ENCODE measurements at places on chromosomes 2 and 18. TPM values are rescaled to one million over a fixed set of nuclear protein-coding genes. Genes with fewer than 3 reads are reported as not detected.

- no peak for DNase-seq
These were observed 77.0 kb upstream of the LYPD1 start for GRCh38 chr2:132747046-132747445.

The LANCL1 gene
- total RNA-seq: 38.3 TPM

The SDC1 gene
- total RNA-seq: 306 TPM

The ATP6V1B1 gene
- not detected for total RNA-seq

DNA sequence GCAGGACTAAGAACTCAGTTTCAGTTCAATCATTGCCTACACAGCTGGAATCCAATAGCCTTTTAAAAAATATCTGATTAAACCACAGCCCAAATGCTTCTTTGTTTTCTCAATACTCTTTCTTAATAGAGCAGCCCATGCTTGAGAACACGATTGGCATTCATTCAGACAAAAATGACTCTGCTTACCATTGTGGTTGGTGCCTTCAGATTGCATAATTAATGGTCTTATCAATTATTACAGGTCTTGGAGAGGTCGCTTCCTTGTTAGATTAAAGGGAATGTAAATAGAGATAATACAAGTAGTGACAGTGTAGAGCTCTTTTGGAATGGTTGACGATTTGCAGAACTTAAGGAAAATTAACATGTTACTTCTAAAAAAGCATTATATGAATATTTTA lies 107.2 kb downstream of the RNF152 start:
- DNase-seq: no peak

- peak; percentile 41 for DNase-seq
These were observed 57.8 kb upstream of the CCDC141 start for GRCh38 chr2:179107737-179108136.

DNA sequence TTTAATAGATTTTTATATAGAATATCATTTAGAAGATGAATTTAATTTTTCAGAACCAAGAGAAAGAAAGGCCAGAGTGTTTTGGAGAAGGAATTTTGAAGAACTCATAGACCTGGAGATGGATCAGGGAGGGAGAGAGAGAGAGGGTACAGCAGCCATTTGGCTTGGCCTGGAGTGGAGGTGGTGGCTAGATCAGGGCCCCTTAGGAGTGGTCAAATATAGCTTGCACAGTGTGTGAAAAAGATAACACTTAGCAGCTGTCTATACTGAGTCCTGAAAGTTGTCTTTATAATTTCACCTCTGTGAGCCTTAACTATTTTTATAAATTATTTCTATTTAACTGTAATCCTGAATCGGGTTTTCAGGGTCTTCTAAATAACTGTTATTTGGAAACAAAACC lies 38.8 kb upstream of the ACYP2 start:
- DNase-seq: no peak

The MYOM1 gene
- total RNA-seq: not detected

DNA sequence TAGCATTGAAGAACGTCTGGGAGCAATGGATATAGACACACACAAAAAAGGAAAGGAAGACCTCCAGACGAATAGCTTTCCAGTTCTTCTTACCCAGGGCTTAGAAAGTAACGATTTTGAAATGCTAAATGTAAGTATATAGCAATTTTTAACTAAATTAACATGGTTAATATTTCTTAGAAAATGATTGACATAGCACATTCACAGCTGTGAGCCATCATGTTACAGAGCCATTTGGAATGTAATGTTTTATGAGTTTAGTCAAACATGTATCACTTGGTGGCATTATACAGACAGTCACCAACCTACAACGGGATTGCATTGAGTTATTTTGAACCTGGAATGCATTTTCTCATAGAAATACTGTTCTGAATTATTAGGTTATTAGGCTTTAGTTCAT lies 35.1 kb downstream of the WDR43 start:
- DNase-seq: no peak

DNA sequence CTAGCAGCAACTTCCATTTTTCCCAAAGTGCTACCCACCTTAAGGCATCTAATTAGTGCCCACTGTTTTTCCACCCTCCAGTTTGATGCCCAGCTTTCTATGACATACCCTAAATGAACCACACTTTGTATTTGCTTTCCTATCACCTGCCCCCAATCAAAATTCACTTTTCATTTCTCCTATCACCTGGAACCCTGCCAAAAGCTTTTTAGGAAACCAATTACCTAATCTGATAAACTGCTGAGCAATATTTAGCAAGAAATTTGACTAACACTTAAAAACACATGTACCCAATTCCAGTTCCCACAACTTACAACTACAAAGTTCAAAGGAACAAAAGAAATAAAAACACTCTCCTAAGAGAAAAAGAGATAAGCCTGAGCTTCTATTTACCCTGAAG lies 71.7 kb downstream of the IKZF2 start:
- DNase-seq: no peak

The GCG gene
- not detected for total RNA-seq

DNA sequence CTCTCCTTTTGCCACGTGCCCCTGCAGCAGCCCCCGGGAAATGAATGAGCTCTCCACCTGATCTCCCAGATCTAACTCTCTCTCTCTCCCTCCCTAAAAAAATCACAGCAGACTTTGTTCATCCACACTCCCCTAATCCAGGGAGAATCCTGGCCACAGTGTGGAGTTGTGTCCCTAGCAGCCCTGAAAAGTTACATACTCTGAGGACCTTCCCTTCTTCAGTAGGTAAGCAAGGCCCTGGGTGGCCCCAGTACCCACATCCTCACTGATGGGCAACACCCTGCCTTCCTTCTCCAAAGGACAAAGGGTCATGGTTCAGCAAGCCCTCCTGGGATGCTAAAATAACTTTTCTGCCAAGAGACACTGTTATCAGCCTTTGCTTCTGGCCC lies 76.9 kb upstream of the GLI2 start:
- no peak for DNase-seq

- no peak for DNase-seq
These were observed 460.5 kb downstream of the ERBB4 start for GRCh38 chr2:212078103-212078502.

The RTKN gene
- 15.8 TPM for total RNA-seq

The E2F6 gene
- 21.4 TPM for total RNA-seq

GRCh38 chr18:27803957-27804356 lies 373.0 kb downstream of the CDH2 start:
- no peak for DNase-seq

- DNase-seq: peak; percentile 64
These were observed 11.3 kb downstream of the MALT1 start for GRCh38 chr18:58682429-58683069.

GRCh38 chr2:170817093-170818035 lies 677 bp downstream of the GAD1 start:
- peak; percentile 16 for DNase-seq

DNA sequence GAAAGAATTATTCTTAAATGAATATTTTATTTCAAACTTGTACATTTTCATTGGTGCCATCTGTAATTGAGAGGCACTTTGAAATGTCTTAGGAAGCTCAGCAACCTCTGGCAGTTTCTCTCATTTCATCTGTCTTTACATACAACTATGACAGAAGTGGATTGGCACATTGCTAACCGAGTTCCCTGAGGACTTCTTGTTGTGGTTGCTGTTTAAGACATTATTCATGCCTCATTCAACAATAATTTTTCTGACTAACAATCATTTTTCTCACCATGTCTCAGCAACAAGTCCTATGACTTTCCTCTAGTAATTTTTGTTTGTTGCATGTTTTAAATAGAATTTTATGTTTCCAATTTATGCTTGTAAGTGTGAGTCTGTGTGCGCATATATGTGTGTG lies 284.0 kb upstream of the CWC22 start:
- peak; percentile 84 for DNase-seq

Measured in HT1080 (cell line).